ENCODE measurements at places on chromosomes 7 and 10.

DNA sequence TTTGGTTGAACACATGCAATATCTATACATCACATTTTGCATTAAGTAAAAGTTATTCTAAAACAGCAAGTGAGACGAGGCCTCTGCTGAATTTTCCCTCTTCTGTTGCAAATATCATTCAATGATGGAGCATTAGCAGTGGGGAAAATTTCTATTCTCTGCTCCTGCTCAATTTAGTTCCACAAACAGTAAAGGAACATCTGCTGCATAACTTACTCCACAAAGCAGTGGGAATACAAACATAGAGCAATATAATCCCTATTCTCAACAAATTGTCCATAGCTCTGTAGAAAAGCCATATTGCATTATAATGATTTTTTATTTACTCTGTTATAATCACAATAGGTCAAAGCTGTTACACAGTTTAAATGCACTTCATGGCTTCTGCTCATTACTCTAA lies 5.9 kb downstream of the AGR3 start:
- no peak for DNase-seq

DNA sequence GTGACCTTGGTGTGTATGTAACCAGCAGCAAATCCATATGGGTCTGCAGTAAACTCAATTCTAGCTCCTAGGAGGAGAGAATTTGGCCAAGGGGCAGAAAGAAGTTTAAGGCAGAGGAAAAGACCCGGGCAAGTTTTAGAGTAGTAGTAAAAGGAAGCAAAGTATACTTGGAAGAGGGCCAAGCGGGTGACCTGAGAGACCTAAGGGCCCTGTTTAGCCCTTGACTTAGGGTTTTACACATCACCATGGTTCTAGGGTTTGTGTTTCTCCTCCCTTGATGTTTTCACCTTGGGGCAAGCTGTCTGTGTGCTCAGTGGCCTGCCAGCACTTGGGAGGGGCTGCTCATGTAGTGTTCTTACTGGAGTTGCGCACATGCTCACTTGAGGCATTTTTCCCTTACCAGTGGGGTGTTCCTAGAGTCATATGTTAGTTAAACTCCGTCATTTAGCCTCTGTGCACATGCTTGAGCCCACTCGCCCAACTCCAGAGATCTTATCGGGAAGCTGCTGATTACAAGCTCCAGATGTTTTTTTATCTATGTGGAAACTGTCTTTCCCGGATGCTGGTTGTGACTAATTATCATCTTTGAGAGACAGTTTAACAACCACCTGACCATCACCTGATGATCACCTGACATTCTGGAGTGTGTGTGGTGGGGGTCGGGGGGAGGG lies 137.6 kb upstream of the PRSS1 start:
- no peak for DNase-seq

- DNase-seq = no peak
Observed at GRCh38 chr10:45443101-45444009, 69.3 kb downstream of the ALOX5 start.

DNA sequence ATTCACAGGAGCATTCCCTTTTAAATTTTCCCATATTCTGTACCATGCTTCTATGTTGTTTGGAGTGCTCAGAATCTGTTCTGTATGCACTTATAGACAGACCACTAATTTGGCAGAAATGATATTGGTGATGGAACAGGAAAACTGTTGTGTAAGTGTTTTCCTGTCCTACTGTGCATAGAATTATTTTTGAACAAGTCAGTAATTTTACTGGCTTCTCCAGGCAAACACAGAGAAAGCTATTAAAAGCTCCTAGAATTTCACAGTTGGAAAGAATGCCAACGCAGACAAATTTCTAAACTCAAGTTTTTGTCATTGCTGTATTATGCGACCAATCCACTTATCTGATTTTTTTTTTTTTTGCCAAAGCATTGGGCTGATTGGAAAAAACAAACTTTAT lies 55.7 kb downstream of the ANKMY2 start:
- no peak for DNase-seq

- no peak for DNase-seq
Observed at GRCh38 chr10:24242562-24242961, 33.6 kb downstream of the KIAA1217 start.

DNA sequence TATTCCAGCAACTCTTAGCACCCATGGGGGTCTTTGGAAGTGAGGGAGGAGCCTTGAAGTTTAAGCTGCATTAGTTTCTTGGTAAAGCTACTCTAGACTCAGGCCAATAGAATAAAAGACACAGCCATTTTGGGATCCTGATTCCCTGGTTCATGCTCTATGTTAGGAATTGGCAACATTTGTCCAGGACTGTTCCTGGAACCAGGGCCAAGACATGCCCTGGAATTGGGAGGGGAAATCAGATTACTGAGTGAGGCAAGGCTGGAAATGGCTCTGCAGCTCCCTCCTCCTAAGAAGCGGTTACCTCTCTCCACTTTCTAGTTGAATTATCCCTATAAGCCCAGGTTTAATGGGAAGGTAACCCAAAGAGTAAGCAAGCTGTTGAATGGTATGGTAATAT lies 14.2 kb upstream of the BMPR1A start:
- DNase-seq = no peak

DNA sequence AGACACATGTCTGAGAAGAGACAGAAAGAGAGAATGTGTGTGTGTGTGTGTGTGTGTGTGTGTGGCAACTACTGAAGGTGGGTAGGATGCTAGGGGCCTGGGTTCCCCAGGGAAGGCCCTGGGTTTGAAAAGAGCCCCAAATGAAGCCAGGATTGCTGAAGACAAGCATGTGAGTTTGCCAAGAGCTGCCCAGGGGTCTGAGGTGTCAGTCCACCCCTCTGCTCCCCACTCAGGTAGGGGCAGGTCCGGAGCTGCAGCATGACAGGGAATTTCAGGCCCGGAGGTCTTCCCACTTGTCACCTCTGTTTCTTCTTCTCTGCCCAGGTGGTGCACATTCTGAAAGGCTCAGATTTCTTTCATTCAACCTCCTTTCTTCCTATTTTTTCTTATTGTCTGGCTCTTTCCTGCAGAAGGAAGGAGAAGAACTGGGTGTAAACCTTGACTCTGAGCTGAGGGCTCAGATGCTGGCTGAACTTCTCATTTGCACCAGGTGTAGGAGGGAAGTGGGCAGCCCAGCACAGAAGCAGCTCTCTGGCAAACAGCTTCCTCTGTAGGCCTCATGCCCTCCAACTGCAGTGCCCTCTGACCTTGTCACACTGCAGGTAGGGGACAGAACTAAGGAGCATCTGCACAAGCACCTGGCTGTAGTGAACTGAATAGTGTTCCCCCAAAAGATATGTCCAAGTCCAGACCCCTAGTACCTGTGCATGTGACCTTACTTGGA lies 79.6 kb upstream of the LRRC4 start:
- DNase-seq = no peak

DNA sequence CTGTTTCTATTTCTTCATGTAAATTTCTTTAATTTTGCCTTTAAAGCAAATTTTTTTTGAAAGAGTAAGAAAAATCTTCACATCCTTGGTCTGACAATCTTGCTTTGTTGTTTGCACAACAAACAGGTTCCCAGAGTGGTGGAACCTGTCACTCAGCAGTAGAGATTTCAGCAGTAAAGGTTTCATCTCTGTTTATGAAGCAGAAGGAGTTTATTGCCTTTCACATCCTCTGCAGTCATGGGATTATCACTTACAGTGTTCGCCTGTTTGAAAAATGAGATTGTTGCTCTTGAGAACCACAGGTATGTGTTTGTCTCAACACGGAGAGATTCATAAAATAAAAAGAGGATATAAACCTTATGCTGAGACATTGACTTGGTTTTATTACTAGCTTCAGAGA lies 342.6 kb downstream of the IPMK start:
- no peak for DNase-seq

- DNase-seq = no peak
Observed at GRCh38 chr10:14727465-14727864, 47.2 kb downstream of the FAM107B start.

DNA sequence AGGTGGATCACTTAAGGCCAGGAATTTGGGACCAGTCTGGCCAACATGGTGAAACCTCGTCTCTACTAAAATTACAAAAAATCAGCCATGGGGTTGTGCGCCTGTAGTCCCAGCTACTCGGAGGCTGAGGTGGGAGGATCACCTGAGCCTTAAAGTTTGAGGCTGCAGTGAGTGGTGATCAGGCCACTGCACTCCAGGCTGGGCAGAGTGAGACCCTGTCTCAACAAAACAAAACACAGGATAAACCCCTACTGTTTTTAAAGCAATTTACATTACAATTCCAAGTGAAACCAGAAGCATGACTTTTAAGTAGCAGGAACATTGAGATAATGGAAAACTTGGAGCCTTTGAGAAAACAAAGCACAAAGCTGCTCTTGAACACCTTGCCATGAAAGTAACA lies 92.4 kb upstream of the BTBD16 start:
- DNase-seq = no peak

DNA sequence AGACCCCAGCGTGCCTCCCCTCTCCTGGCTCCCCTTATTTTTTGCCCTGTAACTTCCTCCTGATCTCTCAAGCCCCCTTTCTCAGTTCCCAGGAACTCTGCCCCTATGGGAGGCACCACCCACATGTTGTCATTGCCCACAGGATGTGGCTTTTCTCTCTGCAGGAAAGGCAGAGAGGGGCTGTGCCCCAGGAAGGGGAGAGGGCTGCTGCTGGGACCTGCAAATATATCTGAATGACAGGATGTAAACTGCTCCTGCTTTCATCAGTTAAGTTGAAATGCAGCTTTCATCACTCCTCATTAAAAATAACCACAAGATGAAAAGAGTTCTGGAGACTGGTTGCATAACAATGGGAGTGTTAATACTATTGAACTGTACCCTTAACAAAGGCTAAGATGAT lies 103.3 kb downstream of the CLEC2L start:
- DNase-seq = peak; percentile 18

DNA sequence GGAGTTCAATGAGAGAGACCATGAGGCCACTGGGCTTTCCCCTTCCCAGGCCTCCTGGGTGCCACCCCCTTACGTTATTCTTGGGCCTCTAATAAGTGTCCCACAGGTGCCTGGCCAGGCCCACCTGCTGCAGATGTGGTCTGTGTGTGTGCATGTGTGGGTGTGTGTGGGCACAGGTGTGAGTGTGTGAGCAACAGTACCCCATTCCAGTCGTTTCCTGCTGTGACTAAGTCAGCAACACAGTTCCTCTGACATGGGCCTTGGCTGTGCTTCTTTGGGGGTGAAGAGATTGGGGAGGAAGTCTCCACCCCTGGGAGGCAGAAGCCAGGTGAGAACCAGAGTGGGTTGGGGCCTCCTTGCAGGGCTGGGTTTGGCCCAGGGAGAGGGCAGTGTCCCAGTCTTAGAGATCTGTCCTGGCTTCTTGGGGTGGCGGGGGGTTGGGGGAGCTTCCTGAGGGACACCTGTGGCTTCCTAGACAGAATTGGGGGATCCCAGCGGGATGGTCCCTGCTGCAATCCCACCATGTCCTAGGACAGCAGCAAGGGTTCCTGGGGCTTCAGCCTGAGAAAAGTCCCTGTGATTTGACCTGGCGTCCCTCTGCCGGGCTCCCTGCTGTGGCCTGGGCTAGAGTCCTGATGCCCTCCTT lies 4.1 kb upstream of the PILRB start:
- no peak for DNase-seq

- DNase-seq = no peak
Observed at GRCh38 chr7:46286356-46286755, 365.3 kb upstream of the IGFBP3 start.

DNA sequence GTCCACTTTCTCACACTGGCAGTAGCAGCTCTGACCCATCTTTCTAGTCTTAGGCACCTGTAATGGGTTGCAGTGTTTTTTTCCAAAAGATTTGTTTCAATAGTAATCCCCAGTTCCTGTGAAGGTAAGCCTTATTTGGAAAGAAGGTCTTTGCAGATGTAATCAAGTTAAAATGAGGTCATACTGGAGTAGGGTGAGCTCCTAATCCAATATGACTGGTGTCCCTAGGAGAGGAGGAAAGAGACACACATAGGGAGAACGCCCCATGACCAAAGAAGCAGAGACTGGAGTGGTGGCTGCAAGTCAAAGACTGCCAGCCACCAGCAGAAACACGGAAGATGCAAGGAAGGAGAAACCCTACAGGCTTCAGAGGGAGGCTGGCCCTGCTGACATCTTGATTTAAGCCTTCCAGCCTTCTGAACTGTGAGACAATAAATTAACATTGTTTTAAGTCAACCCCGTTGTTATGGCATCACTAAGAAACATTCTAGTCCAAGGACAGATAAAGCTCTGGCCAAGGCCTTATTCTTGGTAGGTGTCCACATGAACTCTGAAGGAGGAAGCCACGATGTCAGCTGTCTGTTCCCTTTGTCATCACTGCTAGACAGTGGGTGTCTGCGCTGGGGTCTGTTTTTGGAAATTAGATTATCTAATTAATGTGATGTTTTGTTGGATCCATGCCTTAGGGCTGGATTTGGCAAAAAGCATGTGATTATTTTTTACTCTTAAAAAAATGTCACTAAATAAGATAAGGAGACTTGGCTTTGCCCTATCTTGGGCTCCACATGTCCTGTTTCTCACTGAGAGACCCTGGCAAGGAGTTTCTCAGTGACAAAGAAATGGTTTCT lies 214.9 kb downstream of the KCNMA1 start:
- no peak for DNase-seq
